Uterine smooth muscle cell (primary cell): ENCODE measurements at places on chromosomes 13 and 19. TPM values are rescaled to one million over a fixed set of nuclear protein-coding genes. Genes with fewer than 3 reads are reported as not detected.

The KCNJ14 gene
- 0.33 and 0.37 TPM in 2 replicates for total RNA-seq

The DDA1 gene
- total RNA-seq = 16.2 and 25.8 TPM in 2 replicates

The TMEM145 gene
- total RNA-seq = 0.50 and 0.77 TPM in 2 replicates

The BRSK1 gene
- 7.0 and 9.2 TPM in 2 replicates for total RNA-seq

The ZSCAN1 gene
- not detected in 2 replicates for total RNA-seq

The PABPC3 gene
- 0.11 and 0.37 TPM in 2 replicates for total RNA-seq

The PSG6 gene
- 0.11 TPM in 1 of 2 replicates, not detected in the other for total RNA-seq

The EXOC3L2 gene
- total RNA-seq = not detected in 2 replicates

The RGCC gene
- total RNA-seq = 17.0 and 49.4 TPM in 2 replicates

The IGFL3 gene
- total RNA-seq = not detected in 2 replicates

The ZNF780A gene
- 19.0 and 25.1 TPM in 2 replicates for total RNA-seq

The CEACAM20 gene
- not detected in 2 replicates for total RNA-seq

The PGLYRP2 gene
- total RNA-seq = not detected in 2 replicates

The STOML3 gene
- total RNA-seq = not detected in 2 replicates

The ZNF329 gene
- 14.8 and 18.4 TPM in 2 replicates for total RNA-seq

The MAST1 gene
- 0.87 TPM in 1 of 2 replicates, not detected in the other for total RNA-seq

The GRK1 gene
- total RNA-seq = 0.11 TPM in 1 of 2 replicates, not detected in the other

The SSC5D gene
- total RNA-seq = 22.4 and 38.0 TPM in 2 replicates

The IRGC gene
- total RNA-seq = not detected in 2 replicates

The RXFP2 gene
- total RNA-seq = not detected in 2 replicates

The ZNF85 gene
- total RNA-seq = 3.5 and 10.7 TPM in 2 replicates

The PODNL1 gene
- total RNA-seq = under 0.01 and 1.2 TPM in 2 replicates

The ZNF480 gene
- total RNA-seq = 4.5 and 6.0 TPM in 2 replicates

The GAPDHS gene
- total RNA-seq = not detected in 2 replicates

The B3GNT8 gene
- 1.5 TPM in 2 replicates for total RNA-seq

The OR10H1 gene
- not detected in 2 replicates for total RNA-seq

The YJEFN3 gene
- total RNA-seq = 1.00 and 1.2 TPM in 2 replicates

The ZNF256 gene
- total RNA-seq = 3.6 and 5.6 TPM in 2 replicates

The GJB2 gene
- total RNA-seq = not detected in 2 replicates

The SIGLEC5 gene
- total RNA-seq = not detected in 2 replicates

The C19orf67 gene
- not detected in 2 replicates for total RNA-seq

The MBD3L3 gene
- not detected in 2 replicates for total RNA-seq

The NDUFA7 gene
- 12.5 and 15.1 TPM in 2 replicates for total RNA-seq

The PEAK3 gene
- total RNA-seq = not detected in 2 replicates

The CAMSAP3 gene
- not detected in 2 replicates for total RNA-seq

The PNMA8A gene
- 4.3 and 13.0 TPM in 2 replicates for total RNA-seq

The COMP gene
- total RNA-seq = 0.11 and 1.1 TPM in 2 replicates

The HSPB6 gene
- 49.6 and 161 TPM in 2 replicates for total RNA-seq

The PRTN3 gene
- not detected in 2 replicates for total RNA-seq

The CACNA1A gene
- 10.1 and 18.1 TPM in 2 replicates for total RNA-seq

The ZNF730 gene
- total RNA-seq = 1.4 and 1.9 TPM in 2 replicates

The ELAVL3 gene
- 0.12 TPM in 1 of 2 replicates, not detected in the other for total RNA-seq

The ONECUT3 gene
- not detected in 2 replicates for total RNA-seq

The APOC4 gene
- not detected in 2 replicates for total RNA-seq

The KLF1 gene
- not detected in 2 replicates for total RNA-seq

The PDE4C gene
- total RNA-seq = under 0.01 and 0.44 TPM in 2 replicates

The ZSCAN22 gene
- total RNA-seq = 3.1 and 3.2 TPM in 2 replicates

The ZNF681 gene
- total RNA-seq = 0.50 and 0.77 TPM in 2 replicates

The SLC10A2 gene
- total RNA-seq = not detected in 2 replicates

The KLK6 gene
- not detected in 2 replicates for total RNA-seq

The ZNF835 gene
- 0.44 and 2.6 TPM in 2 replicates for total RNA-seq

The SMIM44 gene
- total RNA-seq = not detected in 2 replicates

The LINGO3 gene
- under 0.01 TPM in 1 of 2 replicates, not detected in the other for total RNA-seq

The EFNB2 gene
- 2.2 and 4.1 TPM in 2 replicates for total RNA-seq

The KCTD15 gene
- 6.8 and 30.2 TPM in 2 replicates for total RNA-seq

The MADCAM1 gene
- 0.11 TPM in 1 of 2 replicates, not detected in the other for total RNA-seq

The ATF5 gene
- 5.1 and 7.9 TPM in 2 replicates for total RNA-seq

The KL gene
- 0.11 and 0.12 TPM in 2 replicates for total RNA-seq

The RNF126 gene
- 12.7 and 26.1 TPM in 2 replicates for total RNA-seq
